SJSA1 (cell line): ENCODE measurements at places on chromosomes 5 and 9. TPM values are rescaled to one million over a fixed set of nuclear protein-coding genes. Genes with fewer than 3 reads are reported as not detected.

The INSL6 gene
- total RNA-seq: not detected in 2 replicates

DNA sequence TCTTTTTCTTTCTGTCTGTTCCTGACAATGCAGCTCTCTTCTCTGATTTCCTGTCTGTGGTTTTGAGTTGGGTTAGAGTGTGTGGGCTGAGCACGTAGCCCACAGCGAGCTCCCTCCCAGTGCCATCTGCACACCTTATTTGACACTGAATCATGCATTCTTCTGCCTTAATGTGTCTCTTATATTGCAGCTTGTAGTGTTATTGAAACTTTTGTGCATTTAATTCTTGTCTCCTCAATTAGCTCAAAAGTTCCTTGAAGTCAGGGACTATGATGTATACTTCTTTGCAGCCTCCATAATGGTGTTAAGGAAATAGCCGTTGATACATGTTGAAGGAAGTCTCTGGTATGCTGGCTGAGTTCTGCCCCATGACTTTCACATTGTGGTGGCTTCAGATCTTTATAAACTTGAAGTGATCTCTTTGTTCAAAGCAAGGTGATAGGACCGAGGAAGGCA lies 576.2 kb upstream of the CLINT1 start:
- DNase-seq: no peak

The SLC25A2 gene
- total RNA-seq: 0.11 and 0.75 TPM in 2 replicates

- peak; percentile 44 for DNase-seq
Measured at GRCh38 chr5:80481019-80481893, 6.6 kb upstream of the FAM151B start.

DNA sequence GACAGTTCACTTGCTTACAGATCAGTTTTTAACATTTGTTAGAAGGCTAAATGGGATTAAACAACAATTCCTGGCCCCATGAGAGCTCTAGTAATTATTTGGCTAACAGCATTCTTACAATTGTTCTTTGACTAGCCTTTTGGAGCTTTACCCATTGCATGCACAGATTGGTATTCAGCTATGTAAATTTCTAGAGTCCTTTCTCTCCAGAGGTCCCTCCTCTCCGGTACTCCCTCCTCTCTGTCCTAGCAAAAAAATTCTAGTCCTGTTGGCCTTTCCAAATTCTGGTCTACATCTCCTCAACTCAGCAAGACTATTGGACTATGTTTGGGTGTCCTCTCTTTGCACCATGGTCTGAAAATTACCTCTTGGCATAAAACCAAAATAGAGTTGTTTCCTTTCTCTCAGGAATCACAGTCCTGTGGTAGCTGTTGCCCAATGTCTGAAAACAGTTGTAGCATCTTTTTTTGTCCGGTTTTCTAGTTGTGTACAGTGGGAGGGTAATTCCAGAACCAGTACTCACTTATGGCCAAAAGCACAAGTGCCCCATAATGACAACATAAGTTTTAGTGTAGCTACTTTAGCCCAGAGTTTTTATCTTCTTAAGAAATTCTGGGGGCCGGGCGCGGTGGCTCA lies 18.1 kb downstream of the SAR1B start:
- no peak for DNase-seq

- DNase-seq: no peak
Measured at GRCh38 chr5:41876678-41877077, 6.5 kb upstream of the OXCT1 start.

The CFAP77 gene
- 0.42 TPM in 1 of 2 replicates, not detected in the other for total RNA-seq

The ACTBL2 gene
- total RNA-seq: not detected in 2 replicates
